ENCODE measurements at places on chromosomes 12 and 14. TPM values are rescaled to one million over a fixed set of nuclear protein-coding genes. Genes with fewer than 3 reads are reported as not detected.

TPPP2 gene
- not detected for total RNA-seq

RHOF gene
- total RNA-seq: 145 TPM

OR4E2 gene
- not detected for total RNA-seq

CACNA1C gene
- total RNA-seq: 7.9 TPM

OLR1 gene
- 51.2 TPM for total RNA-seq

ANG gene
- total RNA-seq: 28.6 TPM

KERA gene
- not detected for total RNA-seq

MIP gene
- total RNA-seq: not detected

RBP5 gene
- total RNA-seq: 6.9 TPM

CCDC38 gene
- total RNA-seq: not detected

IL22 gene
- total RNA-seq: not detected

OTOGL gene
- total RNA-seq: 3.1 TPM

MYF6 gene
- total RNA-seq: not detected

IPO4 gene
- total RNA-seq: 23.1 TPM

RDH16 gene
- 0.54 TPM for total RNA-seq

NGB gene
- total RNA-seq: not detected

TMEM19 gene
- total RNA-seq: 9.4 TPM

FOXG1 gene
- not detected for total RNA-seq

RHEBL1 gene
- not detected for total RNA-seq

DNAAF2 gene
- total RNA-seq: 7.9 TPM

ISCU gene
- 131 TPM for total RNA-seq

KRT3 gene
- not detected for total RNA-seq

DLK1 gene
- total RNA-seq: 1.8 TPM

BCAT1 gene
- total RNA-seq: 83.8 TPM

SLC7A8 gene
- 30.4 TPM for total RNA-seq

NRDE2 gene
- total RNA-seq: 20.3 TPM

All from upper lobe of left lung (tissue), 6 donors.